ENCODE measurements at places on chromosomes 12 and 14.

DNA sequence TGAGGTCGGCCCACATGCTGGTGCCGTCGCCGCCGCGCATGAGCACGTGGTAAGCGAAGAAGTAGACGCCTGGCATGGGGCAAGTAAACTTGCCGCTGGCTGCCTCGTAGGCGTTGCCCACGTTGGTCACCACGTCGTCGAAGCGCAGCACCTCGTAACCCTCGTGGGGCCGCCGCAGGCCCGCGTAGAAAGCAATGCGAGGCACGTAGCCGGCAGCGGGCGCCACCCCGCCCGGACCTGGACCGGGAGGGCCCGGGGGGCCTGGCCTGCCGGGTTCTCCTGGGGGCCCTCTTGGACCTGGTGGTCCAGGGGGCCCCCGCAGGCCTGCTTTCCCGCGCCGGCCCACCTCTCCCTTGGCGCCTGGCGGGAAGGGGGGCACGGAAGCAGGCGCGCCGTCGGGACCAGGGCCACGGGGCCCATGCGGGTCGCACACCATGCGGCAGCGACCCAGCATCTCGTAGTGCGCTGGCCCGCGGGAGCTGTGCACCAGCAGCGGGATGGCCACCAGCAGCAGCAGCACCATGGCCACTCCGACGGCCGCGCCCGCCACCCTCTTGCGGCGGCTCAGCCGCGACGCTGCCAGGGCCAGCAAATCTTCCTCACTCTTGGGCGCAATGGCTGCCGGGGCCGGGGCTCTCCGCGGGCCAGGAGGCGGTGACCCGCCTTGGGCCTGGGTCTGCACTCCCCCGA is 888 bp downstream of the C1QL4 start:
- DNase-seq = no peak

DNA sequence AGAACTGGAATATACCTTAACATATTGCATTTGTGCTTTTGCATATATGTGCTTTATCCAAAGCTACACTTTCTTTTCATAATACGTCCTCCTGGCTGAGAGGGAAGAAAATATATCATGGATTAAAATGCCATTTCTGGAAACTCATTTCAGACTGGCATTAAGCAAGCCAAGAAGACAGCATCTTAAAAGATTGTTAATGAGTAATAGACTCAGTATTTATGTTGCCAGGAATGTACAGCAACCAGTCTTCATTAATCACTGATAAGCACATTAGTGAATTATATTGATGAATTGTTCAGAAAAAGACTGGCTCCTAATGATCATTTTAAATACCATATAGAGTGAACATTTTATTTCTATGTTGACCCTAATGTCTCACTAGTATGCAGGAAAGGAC is 134.9 kb upstream of the IFNG-AS1 start:
- no peak for DNase-seq

DNA sequence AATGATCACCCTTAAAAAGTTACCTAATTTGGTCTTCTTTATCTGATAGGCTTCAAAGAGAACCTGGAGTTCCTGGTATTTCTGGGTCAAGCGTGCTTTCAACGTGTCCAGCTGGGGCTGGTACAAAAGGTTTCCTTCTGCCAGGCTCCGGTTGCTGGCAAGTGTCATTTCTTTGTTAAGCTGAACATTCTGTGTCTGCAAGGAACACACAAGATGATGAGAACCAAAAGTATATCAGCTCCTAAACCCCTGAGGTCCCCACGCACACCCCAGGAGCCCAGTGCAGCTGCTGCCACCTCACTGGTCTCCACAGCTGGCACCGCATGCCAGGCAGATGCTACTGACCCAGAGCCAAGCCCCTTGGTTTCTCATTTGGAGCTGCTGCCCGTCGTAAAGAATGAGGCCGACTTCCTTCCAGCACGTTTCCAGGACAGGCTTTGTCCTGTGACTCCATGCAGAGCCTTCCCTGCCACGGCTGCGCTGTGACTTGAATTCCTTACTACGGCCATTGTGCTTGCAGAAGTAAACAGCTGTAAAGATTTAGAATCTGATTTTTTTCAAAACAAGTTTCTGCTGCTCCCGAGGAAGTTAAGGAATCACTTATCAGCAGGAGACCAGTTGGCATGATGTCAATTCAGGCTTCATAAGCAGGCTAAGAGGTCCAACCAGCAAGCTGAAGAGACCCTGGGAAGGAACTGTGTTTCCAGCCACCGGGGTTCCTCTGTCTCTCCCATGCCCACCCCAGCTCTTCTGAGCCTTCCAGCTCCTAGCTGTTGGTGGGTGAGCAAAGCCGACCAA is 24.9 kb downstream of the VPS37B start:
- DNase-seq = peak; percentile 52

- no peak for DNase-seq
These were observed 19.1 kb upstream of the FICD start for GRCh38 chr12:108495823-108496579.

DNA sequence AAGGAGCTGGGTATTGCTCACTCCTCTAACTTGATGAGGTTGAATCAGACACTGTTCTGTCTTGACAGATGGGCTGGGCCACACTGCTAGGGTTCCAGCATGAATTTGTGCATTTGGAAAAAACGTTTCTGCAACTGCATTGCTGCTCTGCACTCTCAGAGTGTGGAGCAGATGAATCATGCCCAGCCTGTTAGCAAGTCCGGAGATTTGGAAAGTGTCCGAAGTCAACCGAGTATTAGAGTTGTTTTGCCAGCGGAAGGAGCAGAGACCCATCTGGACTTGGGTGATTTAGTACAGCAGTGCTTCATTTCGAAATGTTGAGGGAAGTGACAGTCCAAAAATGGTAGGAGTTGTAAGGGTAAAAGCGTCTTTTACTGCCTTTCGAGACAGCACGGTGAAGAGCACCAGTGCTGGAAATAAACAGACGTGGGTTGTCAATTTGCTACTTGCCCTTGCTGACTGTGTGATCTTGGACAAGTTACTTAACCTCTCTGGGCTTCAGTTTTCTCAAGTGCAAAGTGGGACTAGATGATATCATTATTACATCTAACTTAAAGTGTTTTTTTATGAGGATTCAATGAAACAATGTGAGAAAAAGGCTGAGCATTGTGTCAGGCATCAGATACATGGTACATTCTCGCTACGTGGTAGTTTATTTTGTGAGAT is 139.5 kb downstream of the CHST11 start:
- DNase-seq = peak; percentile 99

GRCh38 chr12:102118874-102119273 is 1.0 kb downstream of the NUP37 start:
- no peak for DNase-seq

DNA sequence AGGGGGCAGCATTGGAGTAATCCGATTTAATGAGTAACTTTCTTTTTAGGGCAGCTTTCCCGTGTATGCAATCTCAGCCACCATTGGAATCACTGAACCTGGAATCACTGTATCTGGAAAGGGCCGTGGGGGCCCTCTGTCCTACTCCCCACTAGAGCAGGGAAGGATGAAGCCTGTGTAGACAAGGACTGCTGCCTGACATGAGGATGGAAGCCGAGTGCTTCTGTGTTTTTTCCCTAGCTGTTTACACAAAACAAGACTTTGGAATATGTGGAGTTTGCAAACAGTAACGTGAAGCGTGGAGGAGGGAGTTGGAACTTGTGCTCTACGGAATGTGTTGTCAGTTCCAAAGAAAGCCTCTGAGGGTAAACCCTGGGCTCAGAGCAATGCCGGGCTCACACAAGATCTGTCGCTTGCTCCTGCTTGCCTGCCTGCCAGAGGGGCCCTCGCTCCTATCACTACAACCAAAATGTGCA is 32.4 kb upstream of the HDAC7 start:
- DNase-seq = no peak

GRCh38 chr12:65655074-65655493 is 169.2 kb upstream of the HMGA2 start:
- peak; percentile 92 for DNase-seq

DNA sequence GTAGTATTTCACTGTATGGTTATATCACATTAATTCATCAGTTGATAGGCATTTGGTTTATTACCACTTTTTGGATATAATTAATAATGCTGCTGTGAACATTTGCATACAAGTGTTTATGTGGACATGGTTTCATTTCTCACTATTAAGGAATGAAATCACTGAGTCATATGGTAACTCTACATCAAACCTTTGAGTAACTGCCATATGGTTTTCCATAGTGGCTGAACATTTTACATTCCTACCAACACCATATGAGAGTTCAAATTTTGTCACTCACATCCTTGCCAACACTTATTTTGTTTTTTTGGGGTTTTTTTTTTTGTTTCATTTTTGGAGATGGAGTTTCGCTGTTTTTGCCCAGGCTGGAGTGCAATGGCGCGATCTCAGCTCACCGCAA is 30.2 kb upstream of the EAPP start:
- peak; percentile 59 for DNase-seq

DNA sequence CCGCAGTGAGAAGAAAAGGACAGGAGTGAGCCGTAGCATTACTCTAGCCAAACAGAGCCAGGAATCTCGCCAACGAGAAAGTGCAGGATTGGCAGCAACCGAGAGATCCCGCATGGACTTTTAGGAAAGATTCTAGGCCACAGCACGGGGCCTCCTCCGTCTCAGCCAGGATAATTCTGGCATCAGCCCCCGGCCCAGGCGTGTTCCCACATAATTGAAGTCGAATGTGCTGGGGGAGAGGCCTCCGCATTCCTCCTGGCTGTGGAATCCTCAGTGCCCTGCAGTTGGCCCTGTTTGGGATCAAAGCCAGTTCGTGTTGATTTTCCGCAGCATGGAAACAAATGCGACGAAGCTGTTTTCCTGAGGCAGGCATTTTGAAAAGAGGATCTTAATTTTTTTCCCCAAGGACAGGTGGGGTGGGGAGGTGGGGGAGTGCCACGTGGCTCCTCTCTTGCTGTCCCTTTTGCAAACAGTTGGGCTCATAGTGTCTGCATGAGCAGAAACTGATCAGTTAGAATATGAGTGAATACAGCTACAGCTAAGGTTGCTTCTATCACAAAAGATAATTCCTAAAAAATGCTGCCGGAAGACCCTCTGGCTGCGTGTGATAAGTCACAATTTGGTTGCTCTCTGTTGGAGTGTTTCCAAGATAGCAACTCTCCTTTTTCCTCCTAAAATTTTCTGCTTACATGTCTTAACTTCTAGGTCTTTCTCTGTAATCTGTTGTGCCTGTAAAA is 37.3 kb upstream of the ATXN2 start:
- peak; percentile 57 for DNase-seq

GRCh38 chr12:32420356-32420755 is 21.0 kb downstream of the FGD4 start:
- no peak for DNase-seq

Data from fibroblast of mammary gland (primary cell).